ENCODE measurements at places on chromosomes 1 and 21.

DNA sequence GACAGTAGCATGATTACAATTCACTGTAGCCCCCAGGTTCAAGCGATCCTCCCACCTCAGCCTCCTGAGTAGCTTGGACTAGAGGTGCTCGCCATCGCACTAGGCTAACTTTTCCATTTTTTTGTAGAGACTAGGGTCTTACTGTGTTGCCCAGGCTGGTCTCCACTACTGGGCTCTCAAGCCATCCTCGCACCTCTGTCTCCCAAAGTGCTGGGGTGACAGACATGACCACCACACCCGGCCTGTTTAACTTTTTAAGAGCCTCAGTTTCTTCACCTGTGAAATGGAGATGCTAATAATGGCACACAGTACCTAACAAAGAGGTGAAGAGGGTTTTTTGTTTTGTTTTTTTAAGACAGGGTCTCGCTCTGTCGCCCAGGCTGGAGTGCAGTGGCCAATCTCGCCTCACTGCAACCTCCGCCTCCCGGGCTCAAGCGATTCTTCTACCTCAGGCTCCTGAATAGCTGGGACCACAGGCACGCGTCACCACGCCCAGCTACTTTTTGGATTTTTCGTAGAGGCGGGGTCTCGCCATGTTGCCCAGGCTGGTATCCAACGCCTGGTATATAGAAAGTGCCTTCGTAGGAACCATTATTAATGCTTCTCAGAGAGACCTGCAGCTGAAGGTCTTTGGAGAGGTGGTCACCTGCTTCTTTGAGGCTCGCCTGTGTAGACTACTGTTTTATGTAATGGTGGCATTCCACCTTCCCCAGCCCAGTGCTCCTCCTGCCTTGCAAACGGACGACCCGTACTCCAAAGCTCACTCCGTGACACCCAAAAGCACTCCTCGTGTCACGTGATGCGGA lies 567 bp downstream of the PMVK start:
- no peak for DNase-seq

DNA sequence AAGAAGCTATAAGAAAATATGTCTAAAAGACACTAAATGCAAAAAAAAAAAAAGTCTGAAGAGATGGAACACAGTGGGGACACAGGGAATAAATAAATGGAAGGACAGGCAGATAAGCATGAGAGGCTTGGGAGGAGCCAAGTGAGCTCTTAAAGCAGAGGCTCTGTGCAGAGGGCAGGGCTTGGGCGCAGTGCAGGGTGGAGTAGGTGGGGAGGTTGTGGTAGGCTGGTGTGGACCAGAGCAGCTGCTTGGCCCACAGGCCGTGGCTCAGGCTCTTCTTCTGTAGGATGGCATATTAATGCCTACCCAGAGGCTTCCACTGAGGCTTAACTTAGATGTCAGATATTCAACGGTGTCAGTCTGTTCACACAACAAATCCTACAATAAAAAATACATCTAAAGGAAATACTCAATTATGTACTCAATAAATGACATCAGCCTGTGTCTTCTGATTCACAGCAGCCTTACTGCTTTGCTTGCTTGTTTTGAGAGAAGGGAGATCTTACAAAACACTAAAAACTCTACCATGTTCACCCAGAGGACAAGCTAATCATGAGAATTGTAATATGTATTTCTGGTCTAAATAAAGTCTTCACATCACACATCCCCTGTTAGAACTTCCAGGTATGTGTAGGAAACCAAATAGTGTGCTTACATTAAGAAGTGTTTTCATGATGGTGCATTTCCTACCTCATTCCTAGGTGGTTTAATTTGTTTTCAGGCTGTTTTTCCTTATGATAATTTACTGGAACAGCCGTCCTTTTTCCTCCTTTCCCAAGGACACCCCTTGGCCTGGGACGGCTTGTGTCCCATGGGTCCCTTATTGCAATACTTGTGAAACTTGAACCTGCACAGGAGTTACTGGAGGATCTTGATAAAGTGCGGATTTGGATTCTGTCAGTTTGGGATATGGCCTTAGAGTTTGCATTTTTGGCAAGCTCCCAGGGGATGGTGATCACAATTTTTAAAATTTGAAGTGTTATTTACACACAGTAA lies 24.9 kb downstream of the DIP2A start:
- no peak for DNase-seq

GRCh38 chr1:23727362-23727811 lies 15.9 kb upstream of the ELOA start:
- DNase-seq = no peak

DNA sequence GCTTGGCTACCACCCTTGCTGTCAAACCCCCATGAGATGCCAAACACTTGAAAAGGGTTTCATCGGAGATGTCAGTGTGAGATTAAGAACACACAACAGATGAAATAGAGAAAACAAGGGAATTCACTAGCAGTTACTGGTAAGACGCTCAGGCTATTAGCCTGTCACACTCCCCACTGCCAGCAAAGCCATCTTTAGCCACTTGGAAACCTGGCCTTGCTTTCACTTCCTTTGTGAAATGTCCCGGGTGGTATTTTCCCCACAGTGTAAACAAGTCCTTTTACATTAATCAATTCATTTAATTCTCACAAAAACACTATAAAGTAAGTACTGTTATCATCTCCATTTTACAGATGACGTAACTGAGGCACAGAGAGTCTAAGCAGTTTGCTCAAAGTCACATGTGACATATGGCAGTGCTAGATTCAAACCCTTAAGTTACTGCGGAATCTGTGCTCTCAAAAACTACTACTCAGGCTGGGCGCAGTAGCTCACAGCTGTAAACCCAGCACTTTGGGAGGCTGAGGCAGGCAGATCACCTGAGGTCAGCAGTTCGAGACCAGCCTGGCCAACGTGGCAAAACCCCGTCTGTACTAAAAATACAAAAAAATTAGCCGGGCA lies 32.7 kb upstream of the KHDRBS1 start:
- no peak for DNase-seq

GRCh38 chr1:218369688-218370511 lies 24.8 kb downstream of the TGFB2 start:
- no peak for DNase-seq

- DNase-seq = no peak
Observed at GRCh38 chr1:170146720-170147263, 1.0 kb downstream of the NTMT2 start.

DNA sequence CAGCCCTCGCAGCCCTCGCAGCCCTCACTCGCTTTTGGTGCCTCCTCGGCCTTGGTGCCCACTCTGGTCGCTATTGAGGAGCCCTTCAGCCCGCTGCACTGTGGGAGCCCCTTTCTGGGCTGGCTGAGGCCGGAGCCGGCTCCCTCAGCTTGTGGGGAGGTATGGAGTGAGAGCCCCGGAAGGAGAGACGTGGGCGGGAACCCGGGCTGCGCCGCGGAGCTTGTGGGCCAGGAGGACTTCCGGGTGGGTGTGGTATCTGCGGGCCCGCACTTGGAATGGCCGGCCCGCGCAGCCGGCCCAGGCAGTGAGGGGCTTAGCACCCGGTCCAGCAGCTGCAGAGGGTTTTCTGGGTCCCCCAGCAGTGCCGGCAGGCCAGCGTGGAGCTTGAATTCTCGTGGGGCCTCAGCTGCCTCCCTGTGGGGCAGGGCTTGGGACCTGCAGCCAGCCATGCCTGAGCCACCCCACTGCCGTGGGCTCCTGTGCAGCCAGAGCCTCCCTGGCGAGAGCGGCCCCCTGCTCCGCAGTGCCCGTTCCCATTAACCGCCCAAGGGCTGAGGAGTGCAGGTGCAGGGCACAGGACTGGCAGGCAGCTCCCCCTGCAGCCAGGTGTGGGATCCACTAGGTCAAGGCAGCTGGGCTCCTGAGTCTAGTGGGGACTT lies 9.9 kb upstream of the CFHR2 start:
- DNase-seq = no peak

DNA sequence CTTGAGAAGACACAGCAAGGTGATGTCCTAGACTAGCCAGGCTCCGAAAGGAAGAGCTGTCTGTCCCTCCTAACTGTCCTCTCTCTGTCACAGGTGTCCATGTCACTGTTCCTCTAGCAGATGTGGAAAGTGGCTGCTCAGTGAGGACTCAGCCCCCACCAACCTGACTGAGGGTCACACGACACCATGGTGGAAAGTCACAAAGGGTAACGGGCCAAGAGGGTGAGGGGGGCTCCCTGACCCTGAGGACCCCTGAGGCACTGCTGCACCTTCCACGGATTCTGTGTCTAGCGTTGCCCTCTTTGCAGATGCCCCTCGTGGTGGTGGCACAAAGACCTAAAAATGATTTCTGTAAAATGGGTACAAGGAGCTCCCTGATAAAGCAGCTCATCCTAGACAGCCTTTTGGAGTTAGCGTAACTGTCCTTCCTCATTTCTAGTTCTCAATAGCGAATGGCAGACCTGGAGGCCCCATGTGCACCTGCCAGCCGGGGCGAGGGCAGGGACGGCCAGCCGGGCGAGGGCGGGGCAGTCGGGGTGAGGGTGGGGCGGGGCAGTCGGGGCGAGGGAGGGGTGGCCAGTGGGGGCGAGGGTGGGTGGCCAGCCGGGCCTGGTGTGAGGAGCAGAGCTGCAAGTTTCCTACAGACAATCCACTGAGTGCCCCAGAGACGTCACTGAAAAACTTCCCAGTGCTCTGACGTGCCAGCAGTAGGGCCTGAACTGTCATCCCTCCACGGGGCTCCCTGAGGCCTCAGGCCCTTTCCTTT lies 23.4 kb downstream of the POFUT2 start:
- DNase-seq = no peak

DNA sequence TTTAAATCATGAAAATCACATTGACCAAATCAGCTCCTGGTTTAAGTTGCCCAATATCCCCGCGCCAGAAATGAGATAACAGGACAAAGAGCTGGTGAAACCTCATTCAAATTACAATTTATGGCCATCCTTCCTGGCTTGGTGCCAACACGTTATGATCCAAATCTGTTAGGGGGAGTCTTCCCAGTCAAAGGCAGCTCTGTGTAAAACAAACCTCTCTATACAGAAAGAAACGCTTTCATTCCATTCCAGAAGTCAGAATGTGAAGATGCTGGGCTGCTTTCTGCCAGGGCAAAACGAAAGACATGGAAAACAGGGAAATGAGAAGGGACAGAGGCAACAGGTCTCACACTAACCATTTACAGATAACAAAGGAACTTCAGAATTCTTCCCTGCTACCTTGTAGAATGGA lies 53.5 kb upstream of the TIAM1 start:
- no peak for DNase-seq
